Naive thymus-derived CD4-positive, alpha-beta T cell (primary cell): ENCODE measurements at places on chromosomes 1 and 21. TPM values are rescaled to one million over a fixed set of nuclear protein-coding genes. Genes with fewer than 3 reads are reported as not detected.

Gene SPRR2G
- not detected for total RNA-seq

DNA sequence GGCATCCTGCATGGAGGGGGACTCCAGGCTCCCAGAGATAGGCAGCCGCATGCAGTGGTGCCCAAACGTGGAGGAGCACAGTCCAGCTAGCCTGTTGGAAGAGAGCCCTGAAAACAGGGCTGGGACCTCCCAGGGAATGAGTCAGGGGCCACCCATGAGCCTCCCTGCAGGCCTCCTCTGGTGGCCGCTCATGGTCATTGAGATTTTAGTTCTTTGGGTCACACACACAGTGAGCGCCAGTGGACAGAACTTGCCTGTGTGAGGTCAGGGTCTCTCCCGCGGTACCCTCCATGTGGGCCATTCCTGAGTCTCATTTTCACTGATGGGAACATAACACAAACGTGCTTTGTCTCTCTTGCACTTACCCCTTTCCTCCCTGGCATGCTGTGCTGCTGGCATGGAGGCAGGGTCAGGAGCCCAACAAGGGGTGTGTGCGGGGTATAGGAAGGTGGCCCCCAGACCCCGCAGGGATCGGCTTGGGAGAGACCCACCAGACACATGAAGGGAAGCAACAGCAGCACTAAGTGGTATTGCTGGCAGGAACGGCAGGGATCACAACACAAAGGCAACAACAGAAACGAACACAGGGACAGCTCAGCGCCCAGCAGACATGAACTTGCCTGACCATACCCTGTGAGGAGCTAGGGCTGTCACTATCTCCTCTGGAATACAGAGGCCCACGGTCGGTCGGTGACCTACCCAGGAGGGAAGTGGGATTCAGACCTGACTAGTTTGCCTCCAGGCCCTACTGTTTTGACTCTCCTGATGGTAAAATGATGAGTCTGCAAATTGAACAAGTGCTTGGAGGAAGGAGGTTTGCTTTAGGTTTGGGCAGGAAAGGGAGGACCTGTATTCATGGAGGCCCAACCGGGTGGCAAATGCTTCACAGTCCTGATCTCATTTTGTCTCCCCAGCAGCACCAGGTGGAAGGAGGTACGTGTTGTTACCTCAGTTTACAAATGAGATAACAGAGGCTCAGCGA is 31.8 kb downstream of the ABCG1 start:
- DNase-seq: no peak

DNA sequence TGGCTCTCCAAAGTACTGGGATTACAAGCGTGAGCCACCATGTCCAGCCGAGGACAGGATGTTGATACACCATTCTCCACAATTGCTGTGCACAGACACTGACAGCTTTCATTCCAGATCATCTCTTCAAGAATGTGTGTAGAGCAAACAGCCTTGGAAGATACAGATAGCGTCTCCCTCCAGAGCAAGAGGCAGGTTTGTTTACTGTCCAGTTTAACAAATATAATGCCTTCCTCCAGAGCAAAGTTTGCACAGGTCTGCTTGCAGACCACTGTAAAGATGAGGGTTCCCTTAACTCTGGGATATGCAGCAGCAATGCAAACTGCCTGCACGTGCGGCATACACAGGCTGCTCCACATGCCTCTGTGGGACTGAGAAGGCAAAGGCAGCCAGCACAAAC is 4.6 kb downstream of the TMPRSS3 start:
- no peak for DNase-seq

GRCh38 chr1:3986686-3987218 is 86.7 kb upstream of the C1orf174 start:
- no peak for DNase-seq

Gene RGS13
- not detected for total RNA-seq

DNA sequence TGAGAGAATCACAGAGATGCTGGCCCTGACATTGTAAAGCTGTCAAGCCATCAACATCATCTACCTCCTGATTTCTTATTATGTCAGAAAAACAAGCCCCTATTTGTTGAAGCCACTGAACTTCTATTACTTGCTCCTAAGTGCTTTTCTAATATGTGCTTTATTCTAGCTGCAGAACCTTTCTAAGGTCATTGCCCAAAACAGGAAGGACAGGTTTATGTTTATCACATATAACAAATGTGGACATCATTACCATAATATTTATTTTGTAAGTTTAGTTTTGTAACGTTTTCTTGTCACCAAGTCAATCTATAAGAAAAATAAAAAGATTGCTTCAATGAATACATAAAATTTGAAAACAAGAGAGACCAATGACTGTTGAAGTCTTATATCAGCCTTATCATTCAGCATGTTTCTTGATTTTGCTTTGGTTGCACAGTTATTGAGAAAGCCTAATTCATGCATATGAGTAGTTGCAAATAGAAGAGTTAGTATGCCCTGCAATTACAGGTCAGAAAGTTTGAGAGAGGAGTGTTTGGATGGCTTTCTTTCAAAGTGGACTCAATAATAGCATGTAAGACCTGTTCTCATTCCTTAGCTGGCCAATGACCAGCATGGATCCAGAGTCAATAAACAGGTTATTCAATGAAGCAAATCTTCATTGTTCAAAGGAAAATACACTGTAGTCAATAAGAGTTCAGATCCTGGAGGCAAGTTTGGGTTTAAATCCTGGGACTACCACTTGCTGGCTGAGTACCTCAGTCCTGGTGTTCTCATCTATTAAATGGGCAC is 84.1 kb downstream of the MAB21L3 start:
- DNase-seq: no peak

- DNase-seq: peak; percentile 6
Measured at GRCh38 chr1:11550664-11551283, 71.8 kb downstream of the DISP3 start.

GRCh38 chr1:117232531-117232930 is 21.8 kb upstream of the VTCN1 start:
- DNase-seq: no peak

Gene UQCRH
- total RNA-seq: 124 TPM

Gene LCE2C
- not detected in 2 replicates for total RNA-seq

GRCh38 chr1:36456391-36456928 is 6.2 kb upstream of the OSCP1 start:
- no peak for DNase-seq

DNA sequence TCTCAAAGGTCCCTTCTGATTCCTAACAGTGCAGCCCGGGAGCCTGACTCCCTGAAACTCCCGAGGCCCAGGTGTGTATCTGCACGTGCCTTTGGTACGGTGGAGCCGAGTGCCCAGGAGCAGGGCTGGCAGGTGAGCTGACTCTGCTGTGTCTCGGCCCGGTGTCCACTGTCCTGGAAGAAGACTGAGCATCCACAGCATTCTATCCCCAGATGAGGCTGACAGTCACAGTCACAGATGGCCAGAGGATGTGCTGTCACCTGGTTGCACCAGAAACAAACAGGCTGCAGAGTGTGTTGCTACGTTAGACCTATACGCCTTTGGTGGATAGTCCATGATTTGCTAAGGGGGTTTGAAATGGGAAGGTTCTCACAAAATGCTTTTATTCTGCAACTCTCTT is 9.8 kb downstream of the ETV3L start:
- DNase-seq: no peak

DNA sequence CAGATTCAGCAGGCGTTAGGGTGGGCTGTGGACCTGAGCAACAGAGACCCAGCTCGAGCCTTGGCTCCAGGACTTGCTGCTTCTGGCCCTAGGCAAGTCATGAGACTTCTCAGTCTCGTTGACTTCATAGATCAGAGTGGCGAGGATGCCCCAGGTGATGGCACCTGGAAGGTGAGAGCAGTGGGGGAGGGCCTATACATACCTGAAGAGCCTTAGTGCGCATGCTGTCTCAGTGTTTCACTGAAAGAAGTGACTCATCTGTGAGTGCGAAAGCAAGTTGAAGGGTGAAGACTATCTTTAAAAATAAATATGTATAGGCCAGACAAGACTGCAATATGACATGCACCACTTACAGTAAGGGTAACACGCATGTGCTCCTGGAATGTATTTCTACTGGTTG is 10.1 kb downstream of the PLEKHA6 start:
- no peak for DNase-seq

DNA sequence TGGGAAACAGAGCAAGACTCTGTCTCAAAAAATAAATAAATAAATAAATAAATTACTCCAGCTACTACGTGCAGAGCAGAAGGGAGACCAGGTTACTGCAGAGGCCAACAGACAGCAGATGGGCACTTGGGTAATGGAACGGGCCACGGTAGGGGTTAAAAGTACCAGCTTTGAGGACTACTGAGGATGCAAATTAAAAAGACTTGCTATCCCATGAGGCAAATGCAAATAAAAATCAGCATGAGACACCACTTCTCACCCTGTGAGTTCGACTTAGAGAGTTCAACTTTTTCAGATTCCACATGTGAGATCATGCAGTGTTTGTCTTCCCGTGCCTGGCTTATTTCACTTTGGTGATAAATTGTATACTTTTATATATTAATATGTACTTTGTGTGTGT is 6.6 kb downstream of the SLC2A5 start:
- DNase-seq: no peak

- peak; percentile 91 for DNase-seq
Measured at GRCh38 chr1:32249831-32250525, 1.1 kb upstream of the LCK start.

DNA sequence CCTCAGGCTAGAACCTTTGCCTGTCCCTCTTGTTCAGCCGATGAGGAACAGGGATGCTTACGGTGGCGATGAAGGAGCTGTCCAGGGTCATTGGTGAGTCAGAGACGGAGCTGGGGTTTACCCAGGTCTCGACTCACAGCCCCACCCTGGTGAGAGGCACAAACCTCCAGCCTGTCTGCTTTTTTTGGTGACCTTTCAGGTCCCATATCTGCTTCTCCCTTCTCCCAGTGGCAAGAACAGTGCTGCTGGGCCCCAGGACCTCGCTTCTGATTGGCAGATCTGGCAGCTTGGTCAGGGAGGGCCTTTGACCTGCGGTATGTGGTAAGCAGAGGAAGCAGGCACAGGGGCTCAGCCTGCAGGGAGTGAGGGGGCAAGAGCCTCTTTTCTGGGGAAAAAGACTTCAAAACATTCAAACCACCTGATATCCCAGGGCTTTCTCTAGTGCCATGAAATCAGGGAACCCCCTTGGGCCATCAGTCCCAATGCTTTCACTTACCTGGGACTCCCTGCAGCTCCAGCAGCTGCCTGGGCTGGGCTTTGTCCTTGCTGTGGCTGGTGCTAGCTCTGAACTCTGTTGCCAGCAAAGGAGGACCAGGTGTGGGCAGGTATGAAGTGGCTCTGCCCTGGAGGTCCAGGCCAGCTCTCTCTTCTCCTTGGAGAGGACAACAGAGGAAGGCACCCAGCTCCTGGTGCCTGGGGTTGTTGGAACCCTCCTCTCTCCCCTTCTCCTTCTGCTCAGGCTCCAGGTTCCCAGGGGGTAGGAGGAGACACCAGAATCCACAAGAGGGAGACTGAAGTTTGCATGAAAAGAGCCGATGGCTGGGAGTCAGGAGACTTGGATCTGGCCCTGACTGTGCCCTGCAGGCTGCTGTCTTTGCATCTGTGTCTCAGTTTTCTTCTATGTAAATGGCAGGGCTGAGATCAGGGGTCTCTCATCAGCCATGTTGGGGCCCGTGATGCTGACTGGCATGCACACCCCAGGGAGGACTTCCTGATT is 41.4 kb downstream of the TRIM62 start:
- no peak for DNase-seq

DNA sequence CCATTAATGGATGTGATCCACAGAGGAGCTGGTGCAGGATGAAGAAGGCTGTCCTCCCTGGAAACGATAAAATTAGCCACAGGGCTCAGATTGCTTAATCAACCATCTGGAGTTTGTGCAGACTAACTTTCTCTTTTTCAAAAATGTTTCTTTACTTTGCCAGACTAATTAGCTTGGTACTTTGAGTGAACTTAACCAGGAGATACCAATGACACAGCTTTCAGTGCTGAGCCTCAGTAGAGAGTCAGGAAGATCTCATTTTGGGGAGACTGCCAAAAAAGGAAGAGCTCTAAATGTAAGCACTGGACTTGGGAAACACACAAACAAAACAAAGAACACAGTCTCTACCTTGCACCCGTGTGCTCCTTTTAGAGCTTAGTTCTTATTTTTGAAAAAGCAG is 248.1 kb upstream of the DEPDC1 start:
- DNase-seq: no peak

DNA sequence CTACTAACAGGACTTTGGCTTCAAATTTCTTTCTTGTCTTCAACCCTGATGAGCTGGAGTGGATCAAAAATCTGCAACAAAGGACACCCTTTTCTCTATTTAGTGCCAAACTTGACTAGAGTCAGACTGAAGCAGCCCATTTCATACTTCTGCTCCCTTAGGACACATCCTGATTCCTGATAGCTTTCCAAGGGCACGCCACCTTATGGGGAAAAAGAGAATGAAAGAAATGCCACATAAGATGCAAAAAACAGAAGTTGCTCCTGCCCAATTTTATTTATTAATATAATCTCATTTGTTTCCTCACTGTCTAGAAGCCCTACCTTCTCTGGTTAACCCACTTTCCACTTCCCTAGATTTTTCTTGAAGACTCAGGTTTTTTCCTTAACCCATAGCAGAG is 72.7 kb upstream of the NBPF4 start:
- no peak for DNase-seq

DNA sequence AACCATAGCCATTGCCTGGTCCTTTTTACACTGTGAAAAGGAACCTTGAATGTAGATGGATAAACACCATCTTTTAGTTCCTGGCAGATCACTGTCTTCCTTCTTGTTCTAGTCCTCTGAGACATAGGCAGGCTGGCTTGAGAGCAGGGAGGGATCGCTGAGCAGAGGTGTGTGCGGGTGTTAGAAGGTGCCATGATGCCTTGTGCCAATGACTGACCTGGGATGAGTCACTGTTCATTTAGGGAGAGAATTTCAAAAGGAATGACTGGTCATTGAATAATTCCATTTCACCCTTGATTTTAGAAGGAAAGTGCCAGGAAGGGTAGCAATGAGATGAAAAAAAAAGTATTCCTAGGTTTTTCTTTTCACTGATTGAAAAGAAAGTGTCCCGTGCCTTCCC is 383.9 kb downstream of the KIF26B start:
- DNase-seq: no peak

DNA sequence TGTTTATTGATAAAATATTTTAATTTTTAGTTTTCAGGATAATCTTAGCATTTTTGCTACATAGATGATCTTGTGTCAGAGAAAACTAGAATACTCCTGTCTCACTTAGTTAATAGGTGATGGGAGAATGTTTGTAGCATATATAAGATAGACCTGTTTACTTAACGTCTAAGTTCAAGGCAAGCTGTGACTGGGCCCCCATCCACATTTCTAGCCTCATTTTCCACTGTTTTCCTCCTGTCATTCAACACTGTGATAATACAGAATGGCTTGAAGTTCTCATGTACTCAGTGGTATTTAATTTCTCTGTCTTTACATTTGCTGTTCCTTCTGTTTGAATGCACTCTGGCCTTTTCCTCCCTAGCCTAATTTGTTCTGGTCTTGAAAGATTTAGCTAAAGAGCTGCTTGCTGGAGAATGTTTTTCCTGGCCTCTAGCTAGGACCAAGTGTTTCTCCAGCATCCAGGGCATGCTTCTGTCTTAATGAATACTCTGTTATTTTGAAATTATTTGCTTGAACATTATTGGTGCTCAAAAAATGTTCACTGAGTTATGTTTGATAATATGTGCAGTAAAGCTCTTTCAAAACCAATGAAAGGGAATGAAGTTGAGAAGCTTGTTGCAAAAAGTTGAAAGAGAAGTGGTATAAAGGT is 37.3 kb downstream of the USP25 start:
- DNase-seq: no peak
